ENCODE measurements at places on chromosomes 2 and 18. TPM values are rescaled to one million over a fixed set of nuclear protein-coding genes. Genes with fewer than 3 reads are reported as not detected.

DNA sequence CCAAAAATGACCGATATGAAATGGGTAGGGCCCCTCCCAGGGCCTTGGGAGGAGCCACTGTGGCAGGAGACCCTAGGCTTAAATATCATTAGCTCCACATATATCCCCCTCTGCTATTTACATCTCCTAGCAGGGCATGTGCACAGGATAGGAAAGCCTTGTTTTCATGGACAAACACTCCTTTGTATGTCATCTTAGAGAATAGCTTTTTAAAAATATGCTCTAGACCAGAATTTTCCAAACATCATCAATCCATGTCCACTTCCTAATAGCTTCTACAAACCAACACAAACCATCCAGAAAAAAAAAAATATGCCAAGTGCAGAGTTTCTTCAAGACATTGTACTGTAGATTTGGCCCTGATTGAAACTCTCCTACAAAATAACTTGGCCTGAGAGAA is 10.8 kb downstream of the DAPL1 start:
- no peaks in the 10 kb centered on the region for H3K36me3 ChIP-seq
- H3K27ac ChIP-seq = no peak overlapping the region
- H3K27me3 ChIP-seq = no peaks in the 10 kb centered on the region
- no peaks in the 10 kb centered on the region for H3K4me1 ChIP-seq
- no peak for DNase-seq

Gene DAW1
- not detected for total RNA-seq

DNA sequence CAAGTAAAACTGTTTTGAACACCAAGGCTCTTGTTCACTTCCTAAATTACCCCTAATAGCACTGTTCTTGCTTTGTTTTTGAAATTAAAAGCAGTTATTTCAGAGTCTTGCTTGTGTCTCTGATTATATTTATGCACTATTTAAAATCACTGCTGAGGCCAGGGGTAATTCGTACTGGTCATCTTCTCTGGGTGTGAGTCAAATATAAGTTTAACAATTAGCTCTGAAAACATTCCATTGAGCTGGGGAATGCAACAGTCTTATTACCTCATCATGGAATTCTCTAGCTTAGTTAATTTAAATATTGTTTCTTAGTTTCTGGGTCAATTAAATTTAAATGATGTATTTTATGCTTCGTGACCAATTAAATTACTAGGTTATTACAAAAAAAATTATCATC is 135.0 kb downstream of the MEIS1 start:
- no peak overlapping the region for H3K27ac ChIP-seq
- no peaks in the 10 kb centered on the region for H3K36me3 ChIP-seq
- no peak for DNase-seq
- H3K4me1 ChIP-seq = peaks cover under 1% of the 10 kb centered on the region

Gene CEP76
- 12.9 TPM for total RNA-seq

GRCh38 chr2:180115675-180116074 is 108.6 kb upstream of the CWC22 start:
- no peaks in the 10 kb centered on the region for H3K36me3 ChIP-seq
- peaks cover 2% of the 10 kb centered on the region for H3K27me3 ChIP-seq
- no peaks in the 10 kb centered on the region for H3K4me1 ChIP-seq
- H3K4me3 ChIP-seq = no peak overlapping the region
- no peak overlapping the region for H3K27ac ChIP-seq
- DNase-seq = no peak

Gene ABCG8
- not detected for total RNA-seq

DNA sequence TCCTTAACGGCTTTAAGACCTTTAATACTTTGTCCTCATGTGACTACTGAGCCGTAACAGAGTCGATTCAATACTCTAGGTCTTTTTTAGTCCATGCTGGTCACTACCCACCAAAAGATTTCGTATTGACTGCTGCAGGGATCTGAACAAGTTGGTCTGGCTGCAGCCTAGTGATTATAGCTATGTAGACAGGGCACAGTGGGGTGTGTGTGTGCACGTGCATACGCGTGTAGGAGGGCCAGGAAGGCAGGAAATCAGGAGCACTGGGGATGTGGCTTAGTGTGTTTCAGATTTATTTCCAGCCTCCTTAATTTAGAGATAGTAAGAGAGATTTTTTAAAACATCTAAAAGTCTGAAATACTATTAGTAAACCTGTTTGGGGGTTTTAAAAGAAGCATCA is 161.4 kb downstream of the MYO3B start:
- H3K27ac ChIP-seq = no peak overlapping the region
- H3K27me3 ChIP-seq = peaks cover 8% of the 10 kb centered on the region
- no peak overlapping the region for H3K4me3 ChIP-seq
- no peaks in the 10 kb centered on the region for H3K36me3 ChIP-seq

- H3K4me3 ChIP-seq = no peak overlapping the region
- no peak overlapping the region for H3K27ac ChIP-seq
- H3K27me3 ChIP-seq = peaks cover 14% of the 10 kb centered on the region
Measured at GRCh38 chr2:187552381-187552780, 1.9 kb downstream of the TFPI start.

DNA sequence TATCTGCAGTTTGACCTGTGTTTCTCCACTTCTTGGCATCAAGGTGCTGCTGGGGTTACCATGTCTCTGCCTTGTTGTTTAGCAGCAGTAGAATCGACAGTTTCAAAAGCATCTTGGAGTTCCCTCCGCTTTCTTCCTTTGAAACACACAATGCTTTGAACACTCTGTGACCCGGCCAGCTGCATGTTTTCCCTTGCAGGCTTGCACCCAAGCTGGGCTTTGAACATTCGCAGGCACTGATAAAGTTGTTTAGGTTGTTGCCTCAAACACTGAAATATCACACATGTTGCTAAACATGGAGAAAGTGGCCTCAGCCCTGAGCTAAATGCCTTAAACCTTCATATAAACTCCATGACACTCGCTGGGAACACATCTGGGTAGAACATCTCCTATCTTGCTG is 251.7 kb downstream of the TSN start:
- no peaks in the 10 kb centered on the region for H3K4me1 ChIP-seq
- no peak overlapping the region for H3K4me3 ChIP-seq
- H3K27ac ChIP-seq = no peak overlapping the region

DNA sequence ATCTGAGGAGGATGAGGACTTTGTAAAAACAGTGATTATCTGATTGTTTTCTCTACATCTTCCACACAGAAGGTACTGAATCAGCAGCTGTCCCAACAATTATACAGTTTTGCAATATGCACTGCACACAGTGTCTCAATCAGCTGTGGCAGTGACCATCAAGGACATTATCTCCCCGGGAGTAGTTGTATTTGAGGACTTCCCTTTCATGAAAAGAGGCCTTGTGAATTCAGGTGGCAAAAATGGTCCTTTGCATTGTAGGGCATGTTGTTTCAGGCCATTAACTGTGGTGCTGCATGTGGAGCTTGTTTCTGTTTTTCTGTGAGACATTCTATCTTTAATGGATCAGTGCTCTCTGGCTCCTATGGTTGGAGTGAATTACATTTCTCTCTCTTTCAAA is 779.4 kb upstream of the FSHR start:
- no peaks in the 10 kb centered on the region for H3K4me1 ChIP-seq
- no peak overlapping the region for H3K4me3 ChIP-seq
- H3K36me3 ChIP-seq = no peaks in the 10 kb centered on the region
- no peaks in the 10 kb centered on the region for H3K27me3 ChIP-seq
- H3K27ac ChIP-seq = no peak overlapping the region
- DNase-seq = no peak

GRCh38 chr2:162473296-162473695 is 129.4 kb downstream of the GCA start:
- H3K4me3 ChIP-seq = no peak overlapping the region
- DNase-seq = no peak
- H3K27me3 ChIP-seq = no peaks in the 10 kb centered on the region
- no peak overlapping the region for H3K27ac ChIP-seq
- H3K36me3 ChIP-seq = no peaks in the 10 kb centered on the region
- no peaks in the 10 kb centered on the region for H3K4me1 ChIP-seq

Gene MATN3
- not detected for total RNA-seq

DNA sequence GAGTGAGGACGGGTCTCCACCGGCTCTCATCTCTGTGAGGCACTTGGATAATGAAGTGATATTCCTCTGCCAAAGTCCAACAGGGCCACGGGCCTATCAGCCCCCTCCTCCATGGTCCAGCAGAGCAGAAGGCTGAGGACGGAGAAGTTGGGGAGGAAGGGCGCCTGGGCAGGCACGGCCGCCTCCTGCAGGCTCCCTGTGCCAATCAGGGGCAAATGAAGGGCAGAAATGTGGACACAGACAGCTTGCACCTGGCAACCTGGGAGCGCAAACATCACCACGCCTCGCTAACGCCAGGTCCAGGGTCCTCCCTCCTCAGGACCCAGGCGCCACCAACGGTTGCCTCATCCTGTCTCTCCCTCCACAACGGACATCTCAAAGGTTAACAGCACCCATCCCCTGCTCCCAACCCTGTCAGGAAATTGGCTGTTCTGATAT is 24.3 kb downstream of the SMAD7 start:
- DNase-seq = no peak
- H3K27me3 ChIP-seq = no peaks in the 10 kb centered on the region
- H3K4me3 ChIP-seq = no peak overlapping the region
- H3K27ac ChIP-seq = no peak overlapping the region
- H3K4me1 ChIP-seq = peaks cover 96% of the 10 kb centered on the region

- no peak for DNase-seq
- H3K4me3 ChIP-seq = peak overlapping the region; percentile 74
- H3K36me3 ChIP-seq = peaks cover 17% of the 10 kb centered on the region
- H3K27ac ChIP-seq = peak overlapping the region; percentile 89
- no peaks in the 10 kb centered on the region for H3K27me3 ChIP-seq
Measured at GRCh38 chr2:196276421-196276820, 105.0 kb upstream of the STK17B start.

DNA sequence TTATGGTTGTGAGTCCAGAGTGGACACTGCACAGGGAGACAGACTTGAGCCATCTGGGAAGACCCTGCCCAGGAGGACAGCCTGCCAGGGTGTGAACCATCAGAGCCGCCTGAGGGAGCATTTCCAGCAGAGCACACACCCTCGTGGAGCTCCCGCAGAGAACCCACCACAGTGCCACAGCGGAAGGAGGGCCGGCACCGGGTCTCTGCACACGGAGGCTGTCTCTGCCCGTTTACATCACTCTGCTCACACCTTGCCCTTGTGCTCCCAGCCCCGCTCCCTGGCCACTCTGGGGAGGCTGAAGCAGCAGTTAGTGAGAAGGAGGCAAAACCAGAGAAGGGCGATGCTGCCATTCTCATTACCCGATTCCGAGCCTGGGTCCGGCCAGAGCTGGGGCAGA is 161.9 kb downstream of the KLHL29 start:
- no peak overlapping the region for H3K27ac ChIP-seq
- no peak overlapping the region for H3K4me3 ChIP-seq
- no peaks in the 10 kb centered on the region for H3K36me3 ChIP-seq
- peaks cover 27% of the 10 kb centered on the region for H3K4me1 ChIP-seq
- H3K27me3 ChIP-seq = no peaks in the 10 kb centered on the region

Gene ACVR1C
- total RNA-seq = 0.73 TPM

Gene POMC
- 2.1 TPM for total RNA-seq

Gene SUMO1
- total RNA-seq = 99.2 TPM

DNA sequence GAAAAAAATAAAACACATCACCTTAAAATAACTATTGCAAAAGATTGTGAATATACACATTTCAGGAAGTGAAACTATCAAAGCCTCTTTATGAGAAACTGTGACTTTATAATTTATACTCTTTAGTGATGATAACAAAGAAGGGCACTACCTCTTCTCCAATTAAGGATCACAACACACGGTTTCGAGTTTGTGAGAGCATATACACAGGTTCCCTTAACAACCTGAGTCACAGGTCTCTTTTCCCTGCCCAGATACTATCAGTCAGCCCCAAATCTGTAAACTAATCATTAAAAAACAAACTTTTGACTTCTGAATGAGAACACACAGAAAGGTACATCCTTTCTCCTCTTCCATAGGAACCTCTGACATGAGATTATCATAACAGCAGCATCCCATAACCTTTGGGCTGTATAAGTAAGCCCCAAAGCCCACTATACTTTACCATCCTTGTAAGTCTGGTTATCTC is 44.9 kb downstream of the PTPN2 start:
- H3K27me3 ChIP-seq = no peaks in the 10 kb centered on the region
- DNase-seq = peak; percentile 41
- H3K4me3 ChIP-seq = peak overlapping the region; percentile 76
- H3K36me3 ChIP-seq = peaks cover 50% of the 10 kb centered on the region
- H3K27ac ChIP-seq = peak overlapping the region; percentile 97
- H3K4me1 ChIP-seq = peaks cover 61% of the 10 kb centered on the region

Gene PPP1R1C
- total RNA-seq = not detected

GRCh38 chr2:168166902-168167510 is 80.4 kb downstream of the STK39 start:
- DNase-seq = no peak
- H3K27ac ChIP-seq = no peak overlapping the region
- peaks cover 25% of the 10 kb centered on the region for H3K4me1 ChIP-seq
- no peak overlapping the region for H3K4me3 ChIP-seq
- H3K27me3 ChIP-seq = no peaks in the 10 kb centered on the region
- peaks cover 31% of the 10 kb centered on the region for H3K36me3 ChIP-seq

Gene TMEM237
- total RNA-seq = 24.0 TPM

DNA sequence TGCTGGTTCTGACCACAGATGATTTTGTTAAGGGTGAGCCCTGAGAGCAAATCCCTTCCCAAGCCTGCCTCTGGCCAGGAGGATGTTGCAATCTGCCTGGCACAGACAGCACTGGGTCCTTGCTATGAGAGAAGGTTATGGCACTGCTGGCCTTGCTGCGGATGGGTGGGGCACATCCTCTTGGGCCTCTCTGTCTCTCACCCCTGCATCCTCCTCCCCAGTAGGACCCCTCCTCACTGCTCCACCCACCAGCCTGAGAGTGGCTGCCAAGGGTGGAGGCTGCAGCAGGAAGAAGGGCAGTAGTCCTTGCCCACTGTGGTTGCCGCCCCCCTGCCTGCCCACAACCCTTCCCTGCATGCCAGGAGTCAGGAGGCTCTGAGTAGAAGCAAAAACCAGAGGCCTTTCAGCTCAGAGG is 180.9 kb downstream of the ZBTB7C start:
- H3K36me3 ChIP-seq = no peaks in the 10 kb centered on the region
- no peak for DNase-seq
- H3K4me1 ChIP-seq = peaks cover 30% of the 10 kb centered on the region
- peaks cover 6% of the 10 kb centered on the region for H3K27me3 ChIP-seq
- no peak overlapping the region for H3K4me3 ChIP-seq

DNA sequence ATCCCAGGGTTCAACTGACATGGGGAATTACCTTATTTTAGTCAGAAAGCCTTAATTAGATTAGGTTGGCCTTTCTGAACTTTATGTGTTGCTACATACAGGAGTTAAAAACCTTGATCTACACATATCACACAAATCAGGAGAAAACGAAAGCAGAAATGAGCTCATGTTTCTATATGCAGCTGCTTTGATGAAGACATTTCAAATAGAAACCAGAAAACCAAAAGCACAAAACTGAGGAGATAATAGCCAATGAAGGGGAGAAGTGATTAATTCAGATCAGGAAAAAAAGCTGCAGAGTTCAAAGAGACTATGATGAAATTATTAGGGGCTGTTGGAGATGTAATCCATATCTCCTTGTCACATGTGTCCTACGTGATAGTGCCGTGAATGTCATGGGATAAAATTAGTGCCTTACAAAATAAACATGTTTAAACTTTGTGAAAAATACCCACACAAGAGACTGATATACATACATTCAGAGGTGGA is 255.0 kb downstream of the CAMKMT start:
- H3K27me3 ChIP-seq = no peaks in the 10 kb centered on the region
- H3K4me3 ChIP-seq = no peak overlapping the region
- no peak for DNase-seq
- no peaks in the 10 kb centered on the region for H3K36me3 ChIP-seq
- no peak overlapping the region for H3K27ac ChIP-seq

- no peak for DNase-seq
- H3K27ac ChIP-seq = no peak overlapping the region
- H3K27me3 ChIP-seq = peaks cover 4% of the 10 kb centered on the region
- H3K4me3 ChIP-seq = no peak overlapping the region
Measured at GRCh38 chr2:15745907-15746702, 154.4 kb downstream of the DDX1 start.

GRCh38 chr18:49548229-49548636 is 13.6 kb upstream of the LIPG start:
- H3K4me1 ChIP-seq = no peaks in the 10 kb centered on the region
- no peak overlapping the region for H3K27ac ChIP-seq
- H3K4me3 ChIP-seq = no peak overlapping the region
- H3K27me3 ChIP-seq = peaks cover 17% of the 10 kb centered on the region

Gene IGFBP2
- 75.5 TPM for total RNA-seq

Data from activated CD8-positive, alpha-beta T cell treated with anti-CD3 and anti-CD28 coated beads, Interleukin-2, amount 10 ng/mL, durations not matched to agents 7 days and 5 days (primary cell).